ENCODE measurements at places on chromosomes 7 and 10.

GRCh38 chr10:97679594-97679993 lies 7.4 kb downstream of the AVPI1 start:
- no peak for DNase-seq

DNA sequence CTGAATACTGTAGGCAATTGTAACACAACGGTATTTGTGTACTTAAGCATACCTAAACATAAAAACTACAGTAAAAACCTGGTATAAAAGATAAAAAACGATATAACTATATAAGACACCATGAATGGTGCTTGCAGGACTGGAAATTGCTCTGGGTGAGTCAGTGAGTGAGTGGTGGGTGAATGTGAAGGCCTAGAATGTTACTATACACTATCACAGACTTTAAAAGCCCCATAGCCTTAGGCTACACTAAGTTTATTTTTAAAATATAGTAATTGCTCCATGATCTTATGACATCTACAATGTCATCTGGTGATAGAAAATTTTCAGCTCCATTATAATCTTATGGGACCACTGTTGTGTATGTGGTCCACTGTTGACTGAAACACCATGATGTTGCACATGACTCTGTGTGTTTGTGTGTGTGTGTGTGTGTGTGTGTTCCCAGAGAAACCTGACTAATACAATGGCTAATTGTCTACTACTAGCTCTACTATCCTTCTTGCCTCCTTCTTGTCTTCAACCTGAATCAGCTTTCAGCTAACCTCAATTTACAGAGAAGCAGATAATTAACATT lies 27.6 kb upstream of the PRPF18 start:
- no peak for DNase-seq

DNA sequence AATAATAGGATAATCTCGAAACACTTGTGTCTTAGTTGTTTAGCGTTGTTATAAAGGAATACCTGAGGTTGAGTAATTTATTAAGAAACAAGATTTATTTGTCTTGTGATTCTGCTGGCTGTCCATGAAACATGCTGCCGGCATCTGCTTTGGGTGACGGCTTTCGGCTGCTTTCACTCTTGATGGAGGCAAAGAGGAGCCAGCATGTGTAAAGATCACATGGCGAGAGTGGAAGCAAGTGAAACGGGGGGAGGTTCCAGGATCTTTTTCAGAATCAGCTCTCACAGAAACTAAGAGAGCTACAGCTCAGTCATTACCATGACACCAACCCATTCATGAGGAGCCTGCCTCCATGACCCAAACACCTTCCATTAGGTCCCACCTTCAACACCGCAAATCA lies 402.8 kb downstream of the CDC14C start:
- no peak for DNase-seq

DNA sequence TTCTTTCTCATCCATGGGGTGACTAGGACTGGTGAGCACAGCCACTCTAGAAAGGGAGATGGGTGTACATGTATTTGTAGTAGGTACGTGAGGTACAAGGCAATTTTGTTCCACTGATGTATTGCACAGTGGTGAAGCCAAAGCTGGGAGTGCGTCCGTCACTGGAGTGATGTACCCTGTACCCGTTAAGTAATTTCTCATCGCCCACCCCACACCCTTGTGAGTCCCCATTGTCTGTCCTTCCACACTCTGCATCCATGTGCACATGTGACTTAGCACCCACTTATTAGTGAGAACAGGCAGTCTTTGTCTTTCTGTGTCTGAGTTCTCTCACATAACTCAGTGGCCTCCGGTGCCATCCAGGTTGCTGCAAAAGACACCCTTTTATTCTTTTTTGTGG lies 658.3 kb downstream of the SDK1 start:
- no peak for DNase-seq

- DNase-seq, result no peak
Observed at GRCh38 chr7:70680743-70681468, 451.0 kb upstream of the GALNT17 start.

GRCh38 chr10:13146379-13146778 lies 15.0 kb upstream of the MCM10 start:
- DNase-seq, result no peak

All from stimulated activated CD4-positive, alpha-beta T cell treated with anti-CD3 and anti-CD28 coated beads, Interleukin-15, amount 100 ng/mL, for 1 hour (primary cell).